ENCODE measurements at places on chromosomes 13 and 19. TPM values are rescaled to one million over a fixed set of nuclear protein-coding genes. Genes with fewer than 3 reads are reported as not detected.
A peak's percentile ranks its signal among the peaks of the same experiment; 100 is the strongest.

The ZNF763 gene
- 4.8 TPM for total RNA-seq

- DNase-seq: no peak
Measured at GRCh38 chr19:45296355-45296754, 26.3 kb downstream of the CKM start.

- no peak for DNase-seq
Measured at GRCh38 chr19:34474233-34474989, 7.1 kb upstream of the WTIP start.

The CAB39L gene
- total RNA-seq: 18.1 TPM

The DIRAS1 gene
- 10.4 TPM for total RNA-seq

GRCh38 chr13:33353210-33353609 is 67.7 kb upstream of the STARD13 start:
- DNase-seq: no peak

The MBD3L3 gene
- total RNA-seq: not detected

The MATK gene
- 1.7 TPM for total RNA-seq

DNA sequence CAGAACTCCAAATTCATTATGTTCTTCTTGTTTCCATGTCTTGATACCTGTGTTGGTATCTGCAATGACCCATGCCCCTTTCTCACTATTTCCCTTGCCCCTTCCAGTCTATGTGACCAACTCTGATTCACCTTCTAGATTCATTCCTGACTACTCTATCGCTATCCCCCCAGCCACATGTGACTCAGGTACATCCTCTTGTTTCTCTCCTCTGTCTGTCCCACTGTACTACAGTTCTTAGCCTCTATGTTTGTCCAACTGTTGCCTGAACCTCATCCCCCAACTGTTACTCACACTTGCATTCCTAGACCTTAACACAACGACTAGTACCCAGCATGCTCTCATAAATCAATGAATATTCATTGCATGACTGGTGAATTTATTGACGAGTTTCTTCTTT is 10.0 kb upstream of the FLT3 start:
- DNase-seq: no peak

DNA sequence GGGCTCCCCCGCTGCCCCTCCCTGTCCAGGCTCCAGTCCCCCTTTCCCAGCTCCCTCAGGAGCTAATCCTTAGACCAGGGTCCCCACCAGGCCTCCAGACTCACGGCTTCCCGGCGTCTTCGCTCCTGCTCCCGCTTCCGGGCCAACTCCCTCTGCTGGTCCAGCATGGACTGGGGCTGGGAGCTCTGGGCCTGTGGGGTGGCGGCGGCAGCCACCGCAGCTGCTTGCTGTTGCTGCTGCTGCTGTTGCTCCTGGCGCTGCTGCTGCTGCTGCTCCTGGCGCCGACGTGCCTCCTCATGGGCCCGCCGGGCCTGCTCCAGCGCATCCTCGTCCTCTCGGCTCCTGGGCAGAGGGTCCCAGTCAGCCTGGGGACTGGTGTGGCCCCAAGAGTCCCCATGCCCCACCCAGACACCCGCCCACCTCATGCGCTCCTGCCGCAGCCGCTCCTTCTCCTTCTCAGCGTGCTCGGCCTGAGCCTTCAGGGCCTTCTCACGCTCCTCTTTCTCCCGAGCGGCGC is 6.4 kb upstream of the EPHX3 start:
- no peak for DNase-seq

The CEACAM19 gene
- 6.1 TPM for total RNA-seq

DNA sequence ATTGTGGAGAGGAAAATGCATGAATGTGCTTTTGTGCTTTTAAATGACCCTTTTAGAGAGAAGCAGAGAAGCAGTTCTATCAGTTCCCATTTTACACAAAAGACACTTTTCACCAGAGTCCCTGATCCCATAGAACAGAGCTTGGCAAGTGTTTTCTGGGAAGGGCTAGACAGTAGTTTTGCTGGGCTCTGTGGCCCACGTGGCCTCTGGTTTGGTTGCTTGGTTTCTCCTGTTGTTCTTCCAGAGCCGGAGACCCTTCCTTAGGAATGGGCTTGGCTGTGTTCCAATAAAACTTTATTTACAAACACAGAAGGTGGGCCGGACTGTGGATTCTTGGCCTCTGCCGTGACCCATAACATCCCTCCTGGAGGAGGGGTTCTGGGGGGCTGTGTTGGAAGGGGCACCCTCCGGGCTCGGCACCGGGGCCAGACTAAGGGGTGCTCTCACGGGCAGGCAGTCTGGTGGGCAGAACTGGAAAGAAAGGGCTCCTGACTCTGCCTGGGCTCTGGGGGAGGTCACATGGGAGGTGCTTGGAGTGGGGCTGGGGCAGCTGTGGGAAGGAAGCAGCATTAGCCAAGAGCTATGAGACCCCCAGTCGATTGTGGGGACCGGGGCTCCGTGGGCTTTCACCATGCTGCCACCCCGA is 3.2 kb downstream of the SPPL2B start:
- no peak for DNase-seq

- peak; percentile 81 for DNase-seq
Measured at GRCh38 chr19:15264061-15264932, 32.0 kb upstream of the EPHX3 start.

DNA sequence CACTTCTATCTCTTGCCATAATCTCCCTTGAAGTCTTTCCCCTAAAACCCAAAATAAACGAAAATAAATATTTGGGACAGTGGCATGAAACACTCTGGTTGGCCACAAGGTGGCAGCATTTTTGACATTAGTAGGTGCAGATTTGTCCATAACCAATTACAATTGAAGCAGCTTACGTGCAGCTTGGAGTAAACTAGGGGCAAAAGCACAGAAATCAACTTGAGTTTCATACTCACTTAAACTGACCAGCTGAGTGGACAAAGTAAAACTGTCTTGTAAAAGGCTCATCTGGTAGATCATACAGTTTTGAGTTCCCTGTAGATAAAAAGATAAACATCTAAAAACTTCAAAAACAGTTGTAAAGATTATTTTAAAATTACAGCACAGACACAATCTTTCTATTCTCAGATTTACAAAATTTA is 18.8 kb downstream of the PDCD5 start:
- DNase-seq: no peak

- no peak for DNase-seq
Measured at GRCh38 chr13:20165417-20166257, 4.8 kb upstream of the GJA3 start.

The SIGLECL1 gene
- not detected for total RNA-seq

GRCh38 chr19:1001538-1002166 is 1.4 kb downstream of the GRIN3B start:
- no peak for DNase-seq

GRCh38 chr19:45901432-45901911 is 941 bp downstream of the MYPOP start:
- DNase-seq: no peak

- no peak for DNase-seq
Measured at GRCh38 chr13:40101708-40102359, 446.4 kb downstream of the COG6 start.

DNA sequence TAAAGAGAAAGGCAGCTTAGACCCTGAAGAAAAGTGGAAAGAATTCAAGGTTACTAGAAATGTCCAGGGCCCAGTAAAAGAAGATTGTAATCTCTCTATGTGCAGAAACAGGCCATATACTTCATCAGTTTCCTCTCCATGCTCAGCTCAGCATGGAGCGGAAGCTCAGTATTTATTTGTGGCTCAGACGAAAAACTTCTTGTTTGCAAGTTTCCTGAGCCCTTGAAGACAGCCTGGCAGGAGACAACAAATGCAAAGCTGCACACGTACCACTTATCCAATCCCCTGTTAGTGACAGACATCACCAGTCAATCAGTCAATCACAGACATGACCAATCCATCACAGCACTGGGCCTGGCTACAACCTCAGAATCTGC is 8.1 kb upstream of the KLF2 start:
- no peak for DNase-seq

GRCh38 chr13:66102864-66103263 is 1127.3 kb downstream of the PCDH9 start:
- DNase-seq: no peak

The KLF1 gene
- not detected for total RNA-seq

Data from type B pancreatic cell (in vitro differentiated cells).